ENCODE measurements at places on chromosomes 2 and 18.

GRCh38 chr2:186639939-186640338, 50.1 kb downstream of the ITGAV start:
- DNase-seq: no peak

DNA sequence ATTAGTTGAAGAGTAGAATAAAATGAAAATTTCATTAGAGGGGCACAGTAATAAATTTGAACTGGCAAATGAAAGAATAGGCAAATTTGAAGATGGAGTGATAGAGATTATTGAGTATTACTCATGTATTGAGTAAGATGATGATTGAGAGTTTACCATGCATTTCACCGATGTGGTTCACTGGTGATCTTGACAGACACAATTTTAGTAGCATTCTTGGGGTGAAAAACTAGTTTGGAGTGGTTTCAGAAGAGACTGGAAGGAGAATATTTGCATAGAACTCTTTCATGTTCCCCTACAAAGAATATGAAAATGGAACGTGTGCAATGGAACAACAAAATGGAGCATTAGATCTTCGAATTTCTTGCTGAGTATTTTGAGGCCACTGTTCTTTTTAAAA, 121.4 kb downstream of the ASXL3 start:
- no peak for DNase-seq

- DNase-seq: no peak
These were observed 6.6 kb downstream of the ARHGAP25 start for GRCh38 chr2:68741238-68741637.

GRCh38 chr2:204842661-204843485, 297.6 kb downstream of the PARD3B start:
- no peak for DNase-seq

- DNase-seq: no peak
These were observed 1.8 kb downstream of the C2orf76 start for GRCh38 chr2:119364798-119365197.

- DNase-seq: no peak
These were observed 1.4 kb upstream of the FAM168B start for GRCh38 chr2:131094463-131095281.

DNA sequence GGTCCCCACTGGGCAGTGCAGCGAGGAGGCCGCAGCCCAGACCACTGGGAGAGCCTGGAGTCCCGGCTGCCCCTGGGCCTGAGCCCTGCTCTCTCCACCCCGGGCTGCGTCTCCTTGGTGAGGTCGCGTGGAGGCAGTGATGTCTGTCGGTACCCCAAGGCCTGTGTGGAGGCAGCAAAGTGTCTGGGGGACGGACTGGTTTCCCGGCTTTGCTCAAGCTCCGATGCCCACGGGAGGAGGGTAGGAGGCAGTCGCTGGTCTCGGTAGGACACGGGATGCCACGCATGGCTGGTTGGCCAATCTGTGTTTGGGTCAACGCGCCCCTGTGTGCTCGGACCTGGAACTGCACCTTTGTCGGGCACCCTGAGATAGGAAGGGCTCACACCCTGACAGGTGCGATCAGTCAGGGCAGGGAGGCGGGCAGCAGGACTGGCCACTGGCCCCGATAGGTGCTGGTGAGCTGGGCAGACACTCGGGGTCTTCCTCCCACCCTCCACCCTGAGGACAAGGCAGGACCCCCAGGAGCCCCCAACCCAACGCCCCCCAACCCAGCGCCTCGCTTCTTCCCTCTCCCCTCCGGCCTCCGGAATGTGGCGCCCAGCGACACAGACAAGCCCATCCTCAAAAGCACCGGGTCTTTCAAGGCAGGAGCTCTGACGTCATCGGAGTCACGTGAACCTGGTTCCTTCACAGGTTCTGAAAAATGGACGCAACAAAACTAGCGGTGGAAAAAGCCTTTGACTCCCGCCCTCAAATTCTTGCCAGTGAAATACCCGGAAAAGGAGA, 288.6 kb downstream of the NDUFA10 start:
- no peak for DNase-seq

DNA sequence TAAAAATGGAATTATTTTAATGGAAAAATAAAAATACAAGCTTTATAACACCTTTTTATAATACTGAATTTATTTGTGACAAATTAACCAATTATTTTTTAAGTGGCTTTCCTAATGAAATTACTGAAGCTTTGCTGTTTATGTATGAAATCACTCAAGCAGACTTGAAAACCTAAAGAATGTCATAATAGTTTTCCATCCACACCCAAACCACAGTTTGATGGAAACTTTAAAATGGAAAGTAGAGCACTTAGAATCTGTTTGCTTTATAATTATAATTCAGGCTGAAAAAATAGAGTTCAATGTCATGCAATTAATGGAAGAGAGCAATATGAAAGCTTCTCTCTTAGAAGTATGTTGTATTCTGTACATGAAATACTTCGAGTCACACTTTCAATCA, 31.6 kb upstream of the WDR75 start:
- no peak for DNase-seq

GRCh38 chr2:156522864-156523440, 86.8 kb downstream of the GPD2 start:
- no peak for DNase-seq

- DNase-seq: no peak
These were observed 16.8 kb downstream of the SP140L start for GRCh38 chr2:230343747-230344146.

DNA sequence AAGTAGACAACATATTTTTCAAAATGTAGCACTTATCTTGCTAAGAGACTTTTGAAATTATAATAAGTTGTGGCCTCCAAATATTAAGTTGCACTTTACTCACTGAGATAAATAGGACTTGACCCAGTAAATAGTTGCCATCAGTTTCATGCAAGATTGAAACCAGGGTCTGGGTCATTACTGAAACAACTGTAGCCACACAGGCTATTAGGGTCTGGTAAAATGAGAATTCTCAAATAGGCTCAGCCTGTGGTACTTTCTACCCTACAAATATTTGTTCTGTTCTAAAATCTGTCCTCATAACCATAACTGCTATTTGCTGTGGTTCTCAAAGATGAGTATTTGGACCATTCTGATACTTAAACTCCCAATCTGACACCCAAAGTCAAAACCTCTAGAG, 115.4 kb upstream of the STK17B start:
- no peak for DNase-seq

DNA sequence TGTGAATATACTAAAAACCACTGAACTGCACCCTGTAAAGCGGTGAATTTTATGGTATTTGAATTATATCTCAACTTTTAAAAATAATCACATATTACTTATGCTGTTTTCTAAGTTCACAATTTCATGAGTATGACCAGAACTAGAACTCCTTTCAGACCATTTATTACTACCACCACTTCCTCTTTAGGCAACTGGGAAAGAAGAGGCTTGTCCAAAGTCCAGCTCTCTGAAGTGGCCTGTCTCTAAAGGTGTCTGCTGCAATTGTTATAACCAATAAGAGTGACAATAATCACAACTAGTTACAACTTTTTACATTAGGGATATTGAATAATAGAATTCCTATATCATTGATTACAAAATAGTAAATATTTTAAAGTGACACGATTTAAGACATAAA, 267.9 kb upstream of the PIK3C3 start:
- DNase-seq: no peak

DNA sequence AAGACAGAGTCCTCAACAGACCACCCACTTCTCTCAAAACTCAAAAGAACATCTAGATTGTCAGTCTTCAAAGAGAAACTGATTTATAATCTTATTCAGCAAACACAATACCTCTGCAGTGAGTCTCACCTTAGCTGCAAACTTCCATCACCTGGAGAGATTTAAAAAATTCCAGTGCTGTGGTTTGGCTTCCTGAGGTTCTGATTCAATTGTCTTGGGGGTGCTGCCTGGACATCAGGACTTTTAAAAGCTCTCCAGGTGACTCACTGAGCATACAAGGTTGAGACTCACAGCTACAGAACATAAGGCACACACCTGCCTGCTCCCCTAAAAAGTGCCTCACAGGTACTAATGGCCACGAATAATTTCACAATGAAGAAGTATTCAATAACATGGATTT, 40.3 kb downstream of the RNF152 start:
- no peak for DNase-seq

GRCh38 chr18:10759241-10759640, 233.4 kb downstream of the NAPG start:
- no peak for DNase-seq

DNA sequence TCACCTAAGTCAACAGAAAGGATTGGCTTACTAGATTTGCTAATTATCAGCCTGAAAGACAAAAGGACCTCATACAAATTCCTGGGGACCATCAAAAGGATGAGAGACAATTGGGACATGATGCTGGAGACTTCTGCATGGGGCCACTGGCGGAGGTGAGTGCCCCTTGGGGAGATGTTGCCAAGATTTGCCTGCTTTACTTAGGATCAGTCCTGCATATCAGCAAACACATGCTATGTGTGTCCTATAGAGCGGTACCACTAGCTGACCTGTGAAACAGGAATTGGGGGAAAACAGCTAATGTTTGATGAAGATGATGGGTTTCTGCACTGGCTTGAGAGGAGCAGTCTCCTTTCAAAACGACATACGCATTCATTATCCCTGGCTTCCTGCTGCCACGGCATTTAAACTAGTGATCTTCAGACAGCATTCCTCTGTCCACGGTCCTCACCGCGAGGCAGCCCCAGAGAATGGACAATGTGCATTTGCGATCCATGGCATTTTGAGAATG, 104.2 kb downstream of the TGIF1 start:
- DNase-seq: no peak

GRCh38 chr18:51658436-51658835, 461.0 kb upstream of the MEX3C start:
- DNase-seq: no peak

- no peak for DNase-seq
These were observed 55.0 kb upstream of the PKDCC start for GRCh38 chr2:41992671-41993434.

DNA sequence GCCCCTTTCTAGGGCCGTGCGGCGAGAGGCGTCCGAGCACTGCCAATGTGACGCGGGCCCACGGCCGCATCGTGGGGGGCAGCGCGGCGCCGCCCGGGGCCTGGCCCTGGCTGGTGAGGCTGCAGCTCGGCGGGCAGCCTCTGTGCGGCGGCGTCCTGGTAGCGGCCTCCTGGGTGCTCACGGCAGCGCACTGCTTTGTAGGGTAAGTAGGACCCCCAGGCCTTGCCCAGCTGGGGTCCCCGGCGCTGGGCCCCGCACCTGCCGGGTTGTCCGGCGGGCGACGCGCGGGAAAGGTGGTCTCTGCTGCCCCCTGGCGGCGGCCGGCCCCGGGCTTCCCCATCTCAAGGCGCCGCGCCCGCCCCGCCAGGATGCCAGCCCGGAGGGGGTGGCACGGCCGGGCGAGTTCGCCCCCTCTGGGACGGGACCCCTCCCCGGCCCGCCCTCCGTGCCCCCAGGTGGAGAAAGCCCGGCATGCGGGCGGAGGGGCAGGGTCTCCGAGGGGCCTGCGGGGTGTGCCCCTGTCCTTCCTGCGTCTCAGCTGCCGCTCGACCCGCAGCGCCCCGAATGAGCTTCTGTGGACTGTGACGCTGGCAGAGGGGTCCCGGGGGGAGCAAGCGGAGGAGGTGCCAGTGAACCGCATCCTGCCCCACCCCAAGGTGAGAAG, 1.9 kb downstream of the PRSS56 start:
- DNase-seq: peak; percentile 61

DNA sequence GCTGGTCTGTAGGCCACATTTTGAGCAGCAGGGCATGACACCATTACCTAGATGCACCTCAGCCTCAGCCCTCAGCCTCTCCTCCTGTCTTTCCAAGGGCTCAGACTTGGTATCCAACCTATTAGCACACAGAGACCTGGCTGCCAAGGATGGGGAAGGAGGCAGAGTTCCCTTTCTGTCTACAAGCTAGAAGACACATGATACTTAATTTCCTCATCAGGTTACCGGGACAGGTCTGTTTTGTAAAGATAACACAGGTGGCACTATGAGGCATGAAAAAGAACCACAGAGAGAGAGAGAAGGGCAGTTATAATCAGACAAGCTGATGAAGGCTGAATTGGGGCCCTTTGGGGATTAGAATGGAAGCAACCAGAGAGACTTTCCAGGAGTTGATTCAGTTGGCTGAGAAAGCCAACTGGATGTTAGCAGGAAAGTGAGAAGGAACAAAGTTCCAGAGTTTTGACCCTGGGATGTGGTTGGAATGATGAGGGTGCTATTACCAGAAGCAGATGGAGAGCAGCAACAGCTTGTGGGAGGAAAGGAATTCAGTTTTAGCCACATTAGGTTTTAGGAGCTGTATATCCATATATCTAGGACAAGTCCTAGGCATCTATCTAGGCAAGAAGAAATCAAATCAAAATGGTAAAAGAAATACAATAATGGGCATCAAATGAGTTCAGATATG, 46.0 kb upstream of the RMND5A start:
- DNase-seq: no peak

DNA sequence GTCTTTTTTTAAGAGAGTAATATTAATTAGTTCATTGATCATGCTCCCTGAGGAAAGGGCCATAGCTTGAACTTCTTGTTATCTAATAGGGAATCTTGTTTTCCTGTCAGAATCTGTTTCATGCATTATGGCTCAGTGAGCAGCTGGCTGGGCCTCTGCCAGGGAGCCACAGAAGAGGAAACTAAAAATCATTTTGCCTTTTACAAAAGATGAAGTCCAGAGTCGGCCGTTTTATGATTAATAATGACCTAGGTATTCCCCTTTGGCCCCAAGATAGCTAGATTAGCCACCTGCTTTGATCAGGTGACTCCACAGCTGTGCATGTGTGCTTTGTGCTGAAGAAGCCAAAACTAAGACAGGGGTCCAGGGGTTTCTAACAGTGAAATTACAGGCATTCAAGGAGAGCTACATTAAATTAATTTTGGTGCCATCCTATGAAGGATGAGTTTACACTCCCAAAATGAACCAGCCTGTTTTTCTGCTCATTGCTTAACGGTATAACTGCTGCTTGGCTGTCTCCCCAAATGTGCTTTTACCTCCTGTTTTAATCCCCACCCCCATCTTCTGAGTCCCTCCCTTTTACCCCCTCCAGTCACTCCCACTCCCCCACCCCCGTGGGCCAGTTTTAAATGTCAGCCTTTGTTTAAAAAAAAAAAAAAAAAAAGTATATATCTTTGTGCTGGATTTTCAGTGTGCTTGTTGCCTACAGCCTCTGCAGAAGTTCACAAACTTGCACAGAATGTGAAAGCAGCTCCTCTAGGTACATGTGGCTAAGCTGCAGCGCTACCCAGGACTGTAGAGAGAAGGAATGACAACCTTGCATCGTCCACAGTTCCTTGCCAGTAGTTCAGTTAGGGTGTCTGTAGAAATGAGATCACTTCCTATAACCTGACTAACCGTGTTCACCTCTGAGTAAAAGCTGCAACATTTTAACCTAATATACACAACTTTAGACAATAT, 93.1 kb downstream of the CABLES1 start:
- DNase-seq: no peak

DNA sequence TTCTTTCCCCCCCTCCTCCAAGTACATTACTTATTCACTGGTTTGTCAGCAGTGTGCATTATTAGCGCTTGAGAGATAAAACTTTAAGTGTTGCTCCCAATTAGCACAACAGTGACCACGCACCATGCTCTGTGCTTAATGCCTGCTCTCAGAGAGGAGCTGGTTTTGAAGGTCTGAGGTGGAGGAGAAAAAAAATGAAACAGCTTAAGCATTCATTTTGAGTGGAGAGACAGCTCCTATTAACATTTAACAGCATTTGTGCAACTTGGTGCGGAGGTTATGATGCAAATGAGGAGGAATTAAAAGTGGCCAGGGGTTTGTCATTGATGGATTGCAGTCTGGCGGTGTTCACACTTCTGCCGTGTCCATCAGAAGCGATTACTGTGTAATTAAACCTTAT, 141.8 kb downstream of the FIGN start:
- DNase-seq: no peak

- DNase-seq: no peak
These were observed 961 bp downstream of the RBM43 start for GRCh38 chr2:151260573-151261230.
